Epithelial cell of proximal tubule (primary cell): ENCODE measurements at places on chromosomes 2 and 18. TPM values are rescaled to one million over a fixed set of nuclear protein-coding genes. Genes with fewer than 3 reads are reported as not detected.

UGT1A10 gene
- total RNA-seq: not detected in 2 replicates

SLC14A1 gene
- 1.3 TPM in 1 of 2 replicates, not detected in the other for total RNA-seq

LIPT1 gene
- 3.9 and 11.8 TPM in 2 replicates for total RNA-seq

DUSP2 gene
- 4.4 and 5.4 TPM in 2 replicates for total RNA-seq

LRRC30 gene
- total RNA-seq: not detected in 2 replicates

AQP4 gene
- 0.12 and 0.29 TPM in 2 replicates for total RNA-seq

CTAGE1 gene
- total RNA-seq: not detected in 2 replicates

RUFY4 gene
- total RNA-seq: not detected in 2 replicates

KANSL3 gene
- total RNA-seq: 24.0 and 30.8 TPM in 2 replicates

CHRNG gene
- not detected in 2 replicates for total RNA-seq
